Activated effector memory CD4-positive, alpha-beta T cell treated with anti-CD3 and anti-CD28 coated beads, Interleukin-2, amount 50 U/mL, for 16 hours (primary cell): ENCODE measurements at places on chromosomes 2 and 18.
A peak's percentile ranks its signal among the peaks of the same experiment; 100 is the strongest.

- DNase-seq: no peak
Observed at GRCh38 chr2:6674381-6674780, 191.3 kb downstream of the CMPK2 start.

- DNase-seq: no peak
Observed at GRCh38 chr18:13107074-13107473, 111.5 kb upstream of the LDLRAD4 start.

DNA sequence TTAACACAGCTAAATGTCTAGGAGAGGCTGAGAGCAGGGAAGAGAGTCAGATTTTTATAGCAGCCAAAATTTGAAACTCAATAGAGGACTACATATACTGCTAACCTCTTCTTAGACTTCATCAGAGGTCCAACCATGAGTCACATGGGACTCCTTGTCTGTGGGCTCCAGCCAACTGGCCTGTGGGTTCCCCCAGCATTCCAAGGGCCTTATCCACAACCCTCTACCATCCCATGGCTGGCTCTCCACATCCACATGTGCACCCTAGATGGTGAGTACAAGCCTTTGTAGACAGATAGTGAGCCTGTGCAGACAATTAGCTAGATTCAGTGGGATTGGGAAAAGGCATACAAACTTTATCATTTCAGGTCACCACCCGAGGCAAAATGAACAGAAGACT is 901.9 kb upstream of the ZEB2 start:
- no peak for DNase-seq

DNA sequence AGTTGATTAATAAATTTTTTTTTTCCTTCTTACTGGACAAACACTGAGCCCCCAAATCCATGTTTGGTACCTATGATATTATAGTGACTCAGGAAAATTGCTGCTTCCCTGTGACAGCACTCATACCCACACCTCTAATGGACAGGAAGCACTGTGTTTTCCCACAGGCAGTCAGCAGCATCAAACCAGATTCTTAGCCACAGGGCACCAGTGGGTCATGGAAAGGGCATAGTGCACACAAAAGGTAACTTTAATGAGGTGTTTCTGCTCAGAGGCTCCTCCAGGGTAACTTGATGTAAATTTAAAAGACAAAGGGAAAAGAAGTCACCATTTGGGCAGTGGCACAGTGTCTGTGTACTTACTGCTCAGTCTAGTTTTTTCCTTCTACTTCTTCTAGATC is 34.1 kb downstream of the SERPINB11 start:
- DNase-seq: no peak

DNA sequence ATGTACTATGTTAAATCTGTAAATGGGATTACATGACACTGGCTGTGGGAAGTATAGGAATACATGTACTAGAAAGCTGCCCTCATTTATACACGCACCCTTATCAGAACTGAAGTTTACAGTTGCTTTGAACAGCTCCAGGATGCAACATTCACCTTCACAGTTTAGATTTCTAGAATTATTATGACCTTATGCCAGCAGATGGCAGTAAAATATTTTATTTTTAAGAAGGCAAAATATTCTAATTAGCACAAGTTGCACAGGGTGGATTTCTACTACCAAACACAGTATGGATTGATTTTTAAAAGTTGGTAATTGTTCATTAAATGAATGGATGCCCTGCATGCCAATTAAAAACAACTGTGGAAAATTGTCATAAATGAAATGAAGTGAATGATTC is 670.4 kb downstream of the KCNJ3 start:
- DNase-seq: no peak

GRCh38 chr2:217875138-217875537 is 127.7 kb downstream of the TNS1 start:
- DNase-seq: no peak

DNA sequence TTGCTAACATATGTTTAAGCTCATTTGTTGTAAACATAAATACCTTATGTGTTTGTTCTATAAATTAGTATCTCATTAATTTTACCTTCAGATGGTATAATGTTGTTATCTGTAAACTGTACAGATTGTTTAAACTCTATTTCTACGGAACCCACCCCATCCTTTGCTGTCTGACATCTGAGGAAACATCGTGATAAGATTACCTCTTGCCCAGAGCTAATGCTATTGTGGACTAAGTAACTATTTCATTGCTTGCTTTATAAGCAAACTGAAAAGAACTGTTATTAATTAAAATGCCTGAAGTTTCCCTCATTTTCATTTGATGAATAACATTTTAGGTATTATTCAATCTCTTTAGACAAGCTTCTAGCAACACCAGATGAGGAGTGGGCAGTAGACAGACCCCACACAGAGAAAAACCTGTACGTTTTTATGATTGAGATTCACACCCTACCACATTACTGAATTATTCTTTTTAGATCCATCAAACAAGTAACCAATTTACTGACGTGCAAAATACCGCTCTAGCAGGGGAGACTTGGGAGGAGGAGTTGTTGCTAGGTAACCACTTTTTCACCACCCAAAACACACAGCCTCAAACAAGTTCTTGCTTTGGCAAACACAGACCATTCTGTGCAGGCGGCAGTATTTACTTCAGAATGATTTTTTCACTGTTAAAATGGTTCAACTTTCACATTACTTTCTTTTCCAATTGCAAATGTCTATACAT is 1.9 kb upstream of the SYT4 start:
- DNase-seq: no peak

GRCh38 chr2:198268519-198268918 is 464.1 kb downstream of the PLCL1 start:
- no peak for DNase-seq

- DNase-seq: no peak
Observed at GRCh38 chr18:27649621-27650020, 464.5 kb upstream of the CHST9 start.

DNA sequence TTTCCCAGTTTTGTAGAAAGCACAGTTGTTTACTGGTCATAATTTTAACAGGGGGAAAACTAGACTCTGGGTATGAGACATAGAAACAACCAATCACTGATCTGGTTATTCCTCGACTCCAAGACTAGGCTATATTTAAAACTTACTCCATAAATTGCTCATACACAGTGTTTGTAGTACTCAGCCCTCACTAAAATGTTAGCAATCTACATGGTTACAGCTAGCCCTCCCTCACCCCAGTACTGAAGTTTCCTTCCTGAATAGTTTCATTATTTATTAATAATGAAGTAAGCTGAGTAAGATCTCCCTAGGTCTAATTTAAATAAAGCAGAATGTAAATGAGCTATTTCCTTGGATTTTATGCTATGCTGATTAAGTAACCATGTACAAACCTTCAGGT is 275.1 kb downstream of the CDH20 start:
- DNase-seq: no peak

GRCh38 chr2:43219383-43220228 is 6.8 kb downstream of the ZFP36L2 start:
- DNase-seq: peak; percentile 89

DNA sequence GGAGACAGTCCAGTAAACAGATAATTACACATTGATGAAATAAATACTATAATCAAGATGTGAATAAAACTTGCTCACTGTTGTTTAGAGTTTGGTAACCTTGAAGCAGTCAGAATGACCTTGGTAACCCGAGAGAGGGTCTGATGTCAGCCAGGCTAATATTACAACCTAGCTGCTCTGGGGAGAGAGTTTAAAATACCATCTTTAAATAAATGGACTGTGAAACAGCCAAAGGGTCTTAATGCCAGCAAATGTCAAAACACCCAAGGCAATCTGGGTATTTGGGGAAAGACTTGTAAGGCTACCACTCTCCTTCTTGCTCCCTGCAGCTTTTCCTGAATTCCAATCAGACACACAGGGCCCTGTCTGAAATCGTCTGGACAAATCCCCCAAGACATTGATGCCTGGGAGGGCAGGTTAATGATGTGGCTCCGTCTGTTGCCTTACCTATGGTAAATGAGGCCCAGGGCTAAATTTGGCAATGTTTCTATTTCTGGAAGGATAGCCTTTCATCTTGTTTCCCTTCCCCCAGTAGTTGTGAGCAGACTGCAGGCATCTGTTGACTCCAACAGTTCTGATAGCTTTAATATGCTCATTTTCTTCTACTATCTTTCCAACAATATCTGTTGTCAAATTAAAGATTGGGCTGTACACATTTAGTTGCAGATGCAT is 43.0 kb upstream of the ITGB6 start:
- DNase-seq: no peak

- DNase-seq: peak; percentile 53
Observed at GRCh38 chr2:128315122-128315828, 3.4 kb downstream of the HS6ST1 start.
